ENCODE measurements at places on chromosomes 2 and 18.

- DNase-seq = no peak
Measured at GRCh38 chr2:233413559-233414272, 59.4 kb downstream of the DGKD start.

DNA sequence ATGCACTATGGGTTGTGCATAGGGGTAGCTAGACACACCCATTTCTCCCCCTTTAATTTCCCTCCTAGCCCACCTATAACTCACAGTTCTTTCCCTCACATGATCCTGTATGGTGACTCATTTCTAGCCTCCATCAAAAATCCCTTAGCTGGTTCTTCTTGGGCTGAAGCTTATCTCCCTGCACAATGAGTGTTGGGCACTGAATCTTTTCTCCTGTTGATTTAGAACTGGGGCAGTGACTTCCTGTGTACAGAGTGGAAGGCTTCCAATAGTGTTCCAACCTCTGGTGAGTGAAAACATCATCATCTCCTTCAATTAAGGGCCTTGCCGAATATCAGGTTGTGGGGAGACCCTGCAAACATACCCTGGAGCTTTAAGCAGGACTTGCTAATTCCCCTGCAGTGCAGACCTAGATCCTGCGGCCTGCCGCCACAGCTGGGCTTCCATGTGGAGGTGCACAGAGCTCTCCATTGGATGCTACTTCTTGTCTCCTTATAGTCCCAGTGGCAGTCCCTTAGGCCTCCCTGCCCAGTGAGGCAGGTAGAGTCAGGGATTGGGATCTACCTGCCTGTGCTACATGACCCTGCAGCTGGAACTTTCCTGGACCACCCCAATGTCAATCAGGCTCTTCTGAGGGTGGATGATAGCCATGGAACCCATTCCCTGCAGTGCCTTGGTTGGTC lies 121.8 kb downstream of the PLB1 start:
- no peak for DNase-seq

DNA sequence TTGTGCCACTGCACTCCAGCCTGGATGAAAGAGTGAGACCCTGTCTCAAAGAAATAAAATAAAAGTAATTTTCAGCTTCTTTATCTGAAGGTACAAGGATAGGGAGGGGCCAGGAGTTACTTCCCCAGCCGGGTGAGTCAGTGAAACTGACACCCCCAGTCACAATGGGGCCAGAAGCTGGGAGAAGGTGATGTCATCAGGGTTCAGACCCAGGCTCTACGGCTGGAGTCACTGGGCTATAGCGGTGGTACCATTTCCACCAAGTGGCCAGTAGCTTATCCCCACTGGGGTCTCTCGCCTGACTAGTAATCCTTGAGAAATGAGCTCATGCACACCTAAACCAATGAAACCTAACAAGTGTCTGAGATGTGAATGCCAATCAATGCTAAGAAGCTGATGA lies 107.9 kb downstream of the ALPK2 start:
- no peak for DNase-seq

DNA sequence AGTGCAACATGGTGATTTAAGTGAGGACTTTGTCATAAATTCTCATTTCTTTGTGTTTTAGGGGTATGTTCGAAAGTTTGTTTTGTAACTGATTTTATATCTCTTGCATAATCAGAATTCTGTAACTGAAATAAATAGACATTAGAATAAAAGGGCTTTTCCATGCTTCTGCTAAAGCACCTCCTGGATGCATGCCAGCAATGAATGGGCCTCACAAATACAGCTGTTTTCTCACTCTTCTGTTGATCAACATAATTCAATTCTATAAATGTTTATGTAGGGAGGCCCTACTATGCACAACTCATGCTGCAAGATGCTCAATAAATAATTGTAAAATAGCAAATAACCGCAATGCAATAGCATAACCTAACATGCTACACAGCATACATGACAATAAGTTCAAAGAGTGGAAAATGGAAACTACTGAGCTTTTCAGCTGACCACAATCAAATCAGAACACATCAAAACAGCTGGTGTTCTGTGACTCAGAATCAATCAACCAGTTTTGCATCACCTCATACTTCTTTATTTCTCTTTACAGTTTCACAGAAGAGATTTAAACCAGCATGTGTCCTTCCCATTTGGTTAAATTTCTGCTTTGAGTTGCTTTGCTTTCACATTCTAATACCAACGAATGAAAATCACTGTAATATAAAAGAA lies 11.0 kb downstream of the CDH7 start:
- no peak for DNase-seq

DNA sequence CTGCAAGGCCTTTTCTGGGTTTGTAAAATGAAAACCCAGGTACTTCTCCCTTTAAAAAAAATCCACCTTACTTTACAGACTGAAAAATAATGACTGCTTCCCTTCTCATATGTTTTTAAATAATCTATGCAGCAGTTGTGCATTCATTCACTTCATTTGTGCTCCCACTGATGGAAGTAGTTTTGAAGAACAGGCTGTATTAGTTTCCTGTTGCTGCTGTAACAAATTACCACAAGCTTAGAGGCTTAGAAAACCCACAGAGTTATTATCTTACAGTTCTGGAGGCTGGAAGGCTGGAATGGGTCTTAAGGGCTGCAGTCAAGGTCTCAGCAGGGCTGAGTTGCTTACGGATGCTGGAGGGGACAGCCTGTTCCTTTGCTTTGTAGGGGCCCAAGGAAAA lies 335.0 kb downstream of the TGIF1 start:
- no peak for DNase-seq

GRCh38 chr2:207640160-207640559 lies 15.0 kb upstream of the METTL21A start:
- DNase-seq = no peak

- no peak for DNase-seq
Measured at GRCh38 chr2:241031436-241032165, 33.2 kb downstream of the SNED1 start.

DNA sequence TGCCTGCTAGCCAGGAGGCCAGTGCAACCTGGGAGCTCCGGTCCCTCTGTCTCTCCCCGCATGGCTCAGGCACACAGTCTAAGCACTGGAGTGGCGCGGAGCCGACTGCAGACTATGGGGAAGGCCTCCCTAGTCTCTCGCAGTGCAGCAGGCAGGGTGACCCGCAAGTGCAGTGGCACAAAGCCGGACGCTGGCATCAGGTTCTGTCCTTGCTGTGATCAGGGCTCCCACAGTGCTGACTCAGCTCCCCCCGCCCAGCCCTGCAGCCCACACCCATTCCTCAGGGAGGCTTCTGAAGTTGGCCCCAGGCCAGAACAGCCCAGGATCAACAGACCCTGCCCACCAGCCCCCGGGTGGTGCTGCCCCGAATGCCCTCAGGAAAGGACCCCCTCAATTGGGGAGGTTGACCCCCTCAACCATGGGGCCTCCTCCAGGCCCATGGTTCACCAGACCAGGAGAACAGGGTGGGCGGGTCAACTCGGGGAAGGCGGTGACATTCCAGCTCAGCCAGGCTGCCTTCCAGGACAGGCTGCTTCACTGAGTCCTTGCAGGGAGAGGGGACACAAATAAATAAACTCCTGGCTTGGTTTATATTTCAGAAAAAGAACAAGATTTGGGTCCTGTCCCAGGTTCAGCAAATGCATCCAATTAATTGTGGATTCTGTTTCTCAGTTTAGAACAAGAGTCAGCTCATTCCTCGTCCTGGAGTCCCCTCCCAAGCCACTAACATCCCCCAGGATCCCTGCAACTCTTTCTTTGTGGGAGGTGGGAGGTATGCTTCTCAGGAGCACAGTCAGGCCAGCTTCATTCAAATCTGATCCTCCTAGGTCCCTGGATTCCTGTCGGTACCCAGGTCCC lies 12.2 kb downstream of the BIN1 start:
- DNase-seq = no peak

DNA sequence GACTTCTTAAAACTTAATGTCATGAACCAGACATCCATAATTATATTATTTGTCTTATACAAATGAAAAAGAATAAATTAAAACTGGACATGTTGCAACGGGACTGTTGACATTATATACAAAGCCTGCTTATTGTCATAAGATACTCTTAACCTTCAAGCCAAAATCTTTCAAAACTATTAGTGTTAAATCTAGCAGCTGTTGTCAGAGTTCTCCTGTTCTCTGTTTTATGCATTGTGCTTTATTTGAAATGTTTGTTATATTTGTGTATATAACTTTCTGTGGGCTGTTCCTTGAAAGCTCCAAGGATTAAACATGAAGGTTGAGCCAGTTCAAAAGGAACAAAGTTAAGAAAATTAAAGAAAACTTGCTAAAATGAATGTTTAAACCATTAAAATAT lies 335.5 kb upstream of the NT5C1B start:
- no peak for DNase-seq

DNA sequence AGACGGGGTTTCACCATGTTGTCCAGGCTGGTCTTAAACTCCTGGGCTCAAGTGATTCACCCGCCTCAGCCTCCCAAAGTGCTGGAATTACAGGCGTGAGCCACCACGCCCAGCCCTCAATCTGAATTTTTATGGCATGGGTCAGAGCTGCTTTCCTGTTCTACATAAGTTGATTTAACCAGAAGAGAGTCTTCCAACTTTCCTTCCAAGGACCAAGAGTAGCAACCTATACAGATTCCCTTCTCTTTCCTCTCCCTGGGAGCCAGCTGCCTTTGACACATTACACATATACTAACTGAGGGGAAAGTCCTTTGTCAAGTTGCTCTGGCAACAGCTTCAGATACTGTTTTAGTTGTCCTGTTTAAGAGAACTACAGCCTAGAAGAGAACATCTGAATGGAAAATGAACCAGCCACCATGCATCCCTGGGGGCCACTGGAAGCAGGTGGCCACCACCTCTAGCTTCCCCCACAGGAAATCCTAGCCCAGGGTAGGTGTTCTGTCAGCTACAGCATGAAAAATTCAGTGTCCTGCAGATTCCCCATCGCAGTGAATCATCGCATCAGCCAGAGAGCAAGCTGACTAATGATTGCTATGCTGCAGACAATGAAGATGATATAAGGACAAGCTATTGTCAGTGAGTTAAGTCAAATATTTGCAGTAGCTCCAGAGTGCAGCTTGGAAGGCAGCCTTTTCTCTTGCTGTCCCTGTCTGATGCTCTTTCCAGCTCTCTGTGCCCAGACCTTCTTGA lies 62.9 kb downstream of the POMC start:
- no peak for DNase-seq

DNA sequence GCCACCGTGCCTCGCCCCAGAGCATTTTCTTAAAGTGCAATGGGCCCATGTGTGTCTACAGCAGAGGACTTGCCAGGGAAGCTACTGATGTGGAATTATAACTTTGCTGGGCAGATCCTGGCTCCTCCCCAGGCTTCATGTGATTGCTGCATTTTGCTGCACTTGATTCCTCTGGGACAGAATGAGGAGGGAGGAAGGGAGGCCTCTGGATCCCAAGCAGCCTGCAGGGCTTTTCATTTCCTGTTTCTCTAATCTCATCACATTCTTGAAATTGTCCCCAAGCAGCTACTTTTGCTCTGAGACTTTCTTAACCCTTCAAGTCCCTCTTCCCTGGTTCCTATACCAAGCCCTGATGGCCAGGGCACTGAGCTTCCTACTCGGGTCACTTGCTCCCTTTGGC lies 134.4 kb upstream of the SEC11C start:
- no peak for DNase-seq

DNA sequence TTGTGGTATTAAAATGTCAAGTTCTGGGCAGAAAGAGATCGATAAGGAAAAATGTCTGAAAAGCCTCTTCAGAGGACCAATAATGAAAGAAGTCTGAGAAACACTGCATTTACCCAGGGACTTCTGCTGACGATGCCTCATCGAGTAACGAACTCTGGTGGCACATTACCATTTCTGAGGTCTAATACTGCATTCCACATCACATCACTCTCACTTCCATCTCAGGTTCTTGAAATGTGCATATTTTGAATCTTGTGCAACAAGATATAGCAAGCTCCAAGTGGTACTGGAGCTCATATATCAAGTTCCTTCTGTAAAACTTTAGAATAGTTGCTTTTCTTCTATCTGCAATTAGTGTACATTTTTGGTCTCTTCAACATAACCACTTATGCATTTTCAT lies 619.1 kb upstream of the DDX18 start:
- DNase-seq = no peak

GRCh38 chr2:144671695-144672455 lies 152.0 kb upstream of the ZEB2 start:
- no peak for DNase-seq

DNA sequence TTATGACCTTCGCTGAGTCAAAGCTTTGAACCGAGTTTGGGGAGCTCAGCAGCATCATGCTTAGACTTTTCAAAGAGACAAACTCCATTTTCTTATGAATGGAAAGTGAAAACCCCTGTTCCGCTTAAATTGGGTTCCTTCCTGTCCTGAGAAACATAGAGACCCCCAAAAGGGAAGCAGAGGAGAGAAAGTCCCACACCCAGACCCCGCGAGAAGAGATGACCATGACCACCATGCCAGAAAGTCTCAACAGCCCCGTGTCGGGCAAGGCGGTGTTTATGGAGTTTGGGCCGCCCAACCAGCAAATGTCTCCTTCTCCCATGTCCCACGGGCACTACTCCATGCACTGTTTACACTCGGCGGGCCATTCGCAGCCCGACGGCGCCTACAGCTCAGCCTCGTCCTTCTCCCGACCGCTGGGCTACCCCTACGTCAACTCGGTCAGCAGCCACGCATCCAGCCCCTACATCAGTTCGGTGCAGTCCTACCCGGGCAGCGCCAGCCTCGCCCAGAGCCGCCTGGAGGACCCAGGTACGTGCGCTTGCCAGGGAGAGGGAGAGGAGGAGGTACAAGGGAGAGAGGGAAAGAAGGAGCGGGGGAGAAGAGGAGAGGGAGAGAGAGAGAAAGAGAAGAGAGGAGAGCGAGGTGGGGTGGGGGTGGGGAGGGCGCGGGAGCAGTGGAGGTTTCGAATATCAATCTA lies at the start of gene DLX1:
DLX1 (plus strand) TSS at position 48 of the 700 bp plus-strand sequence; CDS start at position 219, 171 bp downstream.
- no peak for DNase-seq

DNA sequence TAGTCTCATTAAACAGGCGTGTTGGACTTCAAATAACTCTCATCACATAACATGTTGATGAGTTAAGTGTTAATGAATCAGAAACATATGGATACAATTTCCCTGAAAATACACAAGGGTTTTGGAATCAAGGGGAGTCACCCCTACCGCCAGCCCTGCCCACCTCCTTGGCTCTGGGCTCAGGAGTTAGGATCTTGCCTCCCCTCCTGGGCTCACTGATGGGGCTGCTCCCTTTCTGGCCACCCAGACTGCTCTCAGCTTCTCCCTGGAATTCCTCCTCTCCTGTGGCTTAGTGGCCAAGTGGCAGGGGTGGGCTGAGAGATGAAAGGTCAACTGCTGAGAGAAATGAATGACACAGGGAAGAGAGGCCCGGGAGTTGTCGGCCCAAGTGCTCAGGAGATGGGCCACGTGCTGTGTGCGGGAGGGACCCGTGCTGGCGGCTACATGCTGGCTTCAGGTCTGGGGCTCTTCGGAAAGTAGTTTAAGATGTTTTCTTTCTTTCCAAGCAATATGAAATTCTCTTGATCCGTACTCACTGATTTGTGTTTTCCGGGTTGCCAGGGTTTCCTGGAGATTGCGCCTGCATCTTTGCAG lies 55.8 kb upstream of the TNP1 start:
- DNase-seq = no peak

GRCh38 chr2:109437325-109438090 lies 176.3 kb downstream of the SEPTIN10 start:
- DNase-seq = no peak

GRCh38 chr2:45681675-45682074 lies 30.2 kb downstream of the PRKCE start:
- DNase-seq = no peak
